ENCODE measurements at places on chromosomes 13 and 19.

DNA sequence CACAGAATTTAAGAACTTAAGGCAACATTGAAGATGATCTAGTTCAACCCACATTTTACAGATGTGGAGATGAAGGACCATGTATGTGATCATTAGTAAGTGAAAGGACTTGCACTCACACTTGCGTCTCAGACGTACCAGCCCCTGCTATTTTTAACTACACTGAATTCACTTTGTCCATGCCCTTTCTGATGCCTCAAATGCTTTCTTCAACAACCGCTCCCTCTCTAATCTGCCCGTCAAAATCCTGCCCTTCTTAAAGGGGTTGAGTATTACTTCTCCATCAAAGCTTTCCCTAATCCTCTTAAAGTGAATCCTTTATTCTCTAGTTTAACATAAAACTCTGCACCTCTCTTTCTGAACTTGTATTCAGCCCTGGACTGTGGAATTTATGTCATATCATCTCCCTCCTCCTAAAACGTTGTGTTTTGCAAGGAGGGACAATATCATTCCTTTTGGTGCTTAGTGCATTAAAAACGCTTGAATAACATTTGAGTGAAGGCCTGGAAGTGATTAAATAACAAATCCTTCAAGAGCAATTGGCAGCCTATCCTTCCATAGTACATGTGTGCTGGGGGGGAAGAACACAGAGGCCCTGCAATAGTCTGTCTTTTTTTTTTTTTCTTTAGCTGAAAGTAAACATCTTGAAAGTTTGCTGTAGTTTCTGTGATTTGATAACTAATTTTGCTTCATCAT, 493.3 kb downstream of the LMO7 start:
- no peak for DNase-seq

DNA sequence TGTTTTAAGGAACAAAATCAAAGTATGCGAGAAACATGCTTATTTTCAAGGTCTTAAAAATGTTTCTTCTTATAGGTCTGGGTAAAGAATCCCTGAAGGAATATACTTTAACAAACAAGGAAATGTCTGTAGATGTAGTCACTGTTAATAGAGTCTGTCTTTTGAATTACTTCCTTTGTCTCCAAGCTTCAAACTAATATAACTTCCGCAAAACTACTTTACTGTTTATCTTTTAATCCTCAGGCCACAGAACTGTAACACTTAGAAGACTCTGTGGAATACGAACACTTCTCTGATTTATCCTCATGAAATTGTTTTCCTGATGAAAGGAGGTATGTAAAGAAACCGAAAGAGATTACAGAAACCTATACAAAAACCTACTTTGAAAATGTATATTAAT, 316.0 kb downstream of the PCDH9 start:
- no peak for DNase-seq

GRCh38 chr13:20177049-20177831, 15.5 kb downstream of the GJB2 start:
- DNase-seq = no peak

- no peak for DNase-seq
These were observed 987.0 kb downstream of the DIAPH3 start for GRCh38 chr13:59176775-59177174.

- no peak for DNase-seq
These were observed 16.5 kb downstream of the TYK2 start for GRCh38 chr19:10363789-10364281.

DNA sequence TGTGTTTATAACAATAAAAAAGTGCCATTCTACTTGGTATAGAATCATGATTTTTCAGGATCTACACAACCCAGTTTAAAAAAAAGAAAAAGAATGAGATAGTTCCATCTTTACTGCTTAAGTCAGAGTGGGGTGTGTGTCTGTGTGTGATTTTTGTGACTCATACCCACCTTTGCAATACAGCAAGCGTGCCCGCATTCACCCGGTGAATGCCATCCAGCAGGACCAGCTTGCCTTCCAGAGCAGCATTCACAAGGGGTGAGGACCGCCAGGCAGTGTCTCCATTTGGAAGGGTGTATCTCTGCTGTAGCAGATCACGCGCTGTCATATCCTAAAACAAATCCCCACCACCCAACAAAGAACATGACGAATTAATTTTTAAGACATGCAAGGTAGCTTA, 127.7 kb downstream of the VWA8 start:
- DNase-seq = no peak

DNA sequence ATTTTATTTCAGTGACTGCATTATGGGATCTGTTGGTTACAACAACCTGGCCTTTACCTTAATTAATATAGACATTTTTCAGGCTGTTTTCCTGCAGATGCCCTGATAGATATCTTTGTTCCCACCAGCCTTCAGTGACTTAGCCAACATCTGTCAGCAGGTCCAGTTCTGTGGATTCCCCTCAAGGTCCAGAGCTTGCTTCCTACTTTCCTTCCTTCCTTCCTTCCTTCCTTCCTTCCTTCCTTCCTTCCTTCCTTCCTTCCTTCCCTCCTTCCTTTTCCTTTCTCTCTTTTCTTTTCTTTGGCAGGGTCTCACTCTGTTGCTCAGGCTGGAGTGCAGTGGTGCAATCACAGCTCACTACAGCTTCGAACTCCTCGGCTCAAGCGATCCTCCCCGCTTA, 14.4 kb upstream of the CYP2B6 start:
- DNase-seq = no peak

DNA sequence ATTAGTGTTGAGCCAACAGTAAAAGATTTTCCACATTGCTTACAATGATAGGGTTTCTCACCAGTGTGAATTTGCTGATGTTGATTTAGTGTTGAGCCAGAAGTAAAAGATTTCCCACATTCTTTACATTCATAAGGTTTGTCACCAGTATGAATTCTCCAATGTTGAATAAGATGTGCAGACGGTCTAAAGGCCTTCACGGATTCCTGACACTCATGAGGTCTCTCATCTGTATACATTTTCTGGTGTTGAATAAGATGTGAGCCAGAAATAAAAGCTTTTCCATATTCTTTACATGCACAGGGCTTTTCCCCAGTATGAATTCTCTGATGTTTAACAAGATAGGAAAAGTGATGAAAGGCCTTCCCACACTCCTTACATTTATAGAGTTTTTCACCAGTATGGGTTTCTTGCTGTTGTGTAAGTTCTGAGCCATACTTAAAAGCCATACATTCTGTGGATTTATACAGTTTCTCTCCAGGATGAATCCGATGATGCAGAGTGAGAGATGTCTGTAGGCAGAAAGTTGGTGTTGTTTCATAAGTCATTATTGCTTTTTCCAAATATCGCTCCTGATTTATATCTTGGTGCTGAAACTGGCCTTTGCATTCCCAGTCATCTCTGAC, 22.4 kb downstream of the ZNF850 start:
- DNase-seq = no peak

Measured in cardiac septum (tissue), 1 donor.